Fibroblast of mammary gland (primary cell): ENCODE measurements at places on chromosomes 12 and 14.

DNA sequence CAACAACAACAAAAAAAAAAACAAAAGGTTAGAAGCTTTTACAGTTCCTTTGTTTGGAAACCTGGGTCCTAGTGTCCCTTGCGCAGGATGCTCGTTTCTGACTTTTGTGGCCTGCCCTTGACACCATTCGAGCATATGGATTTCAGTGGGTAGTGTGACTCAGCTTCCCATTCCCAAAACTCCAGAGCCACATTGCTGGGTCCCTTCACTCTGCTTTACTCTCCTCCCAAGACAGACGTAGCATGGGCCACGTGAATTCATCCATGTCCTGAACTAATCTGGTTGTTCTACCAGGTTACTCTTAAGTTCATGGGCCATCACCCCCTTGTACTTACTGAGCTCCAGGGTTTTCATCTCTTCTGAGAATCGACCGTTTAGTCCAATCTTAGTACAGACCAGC is 68.0 kb upstream of the MAX start:
- DNase-seq = no peak

DNA sequence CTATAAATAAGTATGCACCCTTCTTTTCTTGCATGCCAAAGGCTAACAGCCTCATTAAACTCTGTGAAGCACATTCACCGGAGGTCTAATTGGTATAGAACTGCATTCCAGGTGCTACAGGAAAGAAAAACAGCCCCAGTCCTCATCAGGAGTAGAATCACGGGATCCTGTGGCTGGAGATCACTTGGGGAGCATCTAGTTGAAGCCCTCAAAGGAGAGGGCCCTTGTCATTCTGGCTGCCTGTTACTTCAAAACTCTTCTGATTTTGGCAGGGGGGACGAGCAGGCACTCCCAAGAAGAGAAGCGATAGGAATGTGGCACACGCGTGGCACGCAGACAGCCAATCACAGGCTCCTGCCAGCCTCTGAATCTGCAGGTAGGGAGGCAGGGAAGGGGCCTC is 154.4 kb downstream of the TTC7B start:
- DNase-seq = no peak

- DNase-seq = peak; percentile 29
These were observed 566.5 kb upstream of the ATP2B1 start for GRCh38 chr12:90275088-90275487.

DNA sequence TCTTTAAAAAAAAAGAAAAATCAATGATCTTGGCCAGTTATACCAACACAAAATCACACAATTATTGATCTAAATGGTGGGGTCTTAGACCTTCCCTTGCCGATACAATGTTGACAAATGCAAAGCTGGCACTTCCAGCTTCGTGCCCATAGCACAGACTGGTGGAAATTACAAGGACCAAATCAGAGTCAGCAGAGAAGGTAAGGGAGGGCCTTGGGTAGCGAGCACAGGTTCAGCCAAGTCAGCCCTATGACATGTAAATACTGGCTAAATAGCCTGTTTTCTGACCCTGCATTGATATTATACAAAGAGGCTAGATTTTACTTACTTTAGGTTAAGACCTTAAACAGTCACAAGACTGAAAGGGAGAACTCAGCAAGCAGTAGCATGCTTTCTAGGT is 30.3 kb upstream of the WDR89 start:
- no peak for DNase-seq

- no peak for DNase-seq
These were observed 31.1 kb downstream of the GPHN start for GRCh38 chr14:66539034-66539433.

DNA sequence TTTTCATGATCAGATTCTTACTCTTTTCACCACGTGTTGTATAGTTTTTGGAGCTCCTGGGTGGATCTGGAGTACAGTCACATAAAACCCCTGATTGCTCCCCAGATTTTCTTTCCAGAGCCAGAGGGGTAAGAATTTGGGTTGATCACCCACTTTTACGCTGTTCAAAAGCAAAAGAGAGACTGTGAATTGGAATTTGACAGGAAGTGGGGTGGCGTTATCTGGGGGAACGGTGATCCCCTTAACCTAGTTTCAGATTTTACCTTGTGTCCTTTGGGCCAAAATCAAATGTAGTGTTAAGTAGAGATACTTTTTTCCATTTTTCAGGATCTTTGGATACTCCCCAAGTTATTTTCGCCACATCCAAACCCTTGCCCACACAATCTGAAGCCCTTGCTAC is 75.6 kb downstream of the TGFB3 start:
- DNase-seq = no peak
